Lung microvascular endothelial cell (primary cell): ENCODE measurements at places on chromosomes 3 and 15. TPM values are rescaled to one million over a fixed set of nuclear protein-coding genes. Genes with fewer than 3 reads are reported as not detected.

GRCh38 chr15:67174864-67175573 lies 79.4 kb downstream of the AAGAB start:
- peak; percentile 86 for DNase-seq

DNA sequence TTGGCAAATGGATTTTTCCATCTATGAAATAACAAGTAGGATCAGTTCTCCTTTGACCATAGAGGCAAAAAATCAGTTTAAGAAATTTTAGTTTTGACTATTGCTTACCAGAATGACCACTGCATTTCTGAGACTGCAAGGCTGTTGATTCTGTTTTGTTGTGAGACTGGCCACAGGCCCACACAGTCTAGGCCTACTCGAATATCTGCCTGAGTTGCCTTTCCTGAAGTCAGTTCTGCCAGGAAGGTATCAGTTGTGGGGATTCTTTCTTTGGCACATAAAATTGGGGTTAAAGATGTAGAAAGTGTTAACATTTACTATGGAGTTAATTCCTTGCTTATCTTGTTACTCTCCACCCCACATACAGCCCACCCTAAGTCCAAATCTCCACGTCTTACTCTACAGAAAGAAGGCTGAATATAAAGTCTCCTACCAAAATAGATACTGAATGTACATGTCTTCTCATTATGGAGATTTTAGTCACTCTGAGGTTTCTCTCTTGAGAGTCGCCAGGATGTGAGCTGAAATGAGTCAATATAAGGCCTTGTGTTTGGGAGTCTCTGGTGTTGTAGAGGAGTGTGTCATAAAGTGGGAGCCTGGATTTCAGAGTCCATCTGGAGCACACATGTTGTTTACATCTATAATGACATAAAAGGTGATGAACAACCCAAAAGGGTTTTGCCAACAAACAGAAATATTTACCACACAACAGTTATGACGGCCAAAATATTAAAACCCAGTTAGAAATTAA lies 45.0 kb upstream of the WWTR1 start:
- DNase-seq: no peak

DNA sequence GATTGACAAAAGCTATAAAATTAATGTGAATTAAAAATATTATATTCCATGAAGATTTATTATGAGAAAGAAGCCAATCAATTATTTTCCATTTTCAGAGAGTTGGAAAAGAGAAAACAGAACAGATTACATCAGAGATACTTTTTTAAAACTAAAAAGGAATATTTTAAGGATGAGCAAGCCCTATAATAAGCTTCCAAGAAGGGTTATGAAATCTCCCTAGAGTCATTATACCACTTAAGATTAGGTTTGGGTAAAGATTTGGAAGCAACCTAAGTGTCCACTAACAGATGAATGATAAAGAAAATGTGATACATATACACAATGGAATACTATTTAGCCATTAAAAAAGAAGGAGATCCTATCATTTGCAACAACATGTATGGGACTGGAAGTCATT lies 51.6 kb upstream of the FSIP1 start:
- DNase-seq: no peak

The AHSG gene
- not detected in 2 replicates for total RNA-seq

DNA sequence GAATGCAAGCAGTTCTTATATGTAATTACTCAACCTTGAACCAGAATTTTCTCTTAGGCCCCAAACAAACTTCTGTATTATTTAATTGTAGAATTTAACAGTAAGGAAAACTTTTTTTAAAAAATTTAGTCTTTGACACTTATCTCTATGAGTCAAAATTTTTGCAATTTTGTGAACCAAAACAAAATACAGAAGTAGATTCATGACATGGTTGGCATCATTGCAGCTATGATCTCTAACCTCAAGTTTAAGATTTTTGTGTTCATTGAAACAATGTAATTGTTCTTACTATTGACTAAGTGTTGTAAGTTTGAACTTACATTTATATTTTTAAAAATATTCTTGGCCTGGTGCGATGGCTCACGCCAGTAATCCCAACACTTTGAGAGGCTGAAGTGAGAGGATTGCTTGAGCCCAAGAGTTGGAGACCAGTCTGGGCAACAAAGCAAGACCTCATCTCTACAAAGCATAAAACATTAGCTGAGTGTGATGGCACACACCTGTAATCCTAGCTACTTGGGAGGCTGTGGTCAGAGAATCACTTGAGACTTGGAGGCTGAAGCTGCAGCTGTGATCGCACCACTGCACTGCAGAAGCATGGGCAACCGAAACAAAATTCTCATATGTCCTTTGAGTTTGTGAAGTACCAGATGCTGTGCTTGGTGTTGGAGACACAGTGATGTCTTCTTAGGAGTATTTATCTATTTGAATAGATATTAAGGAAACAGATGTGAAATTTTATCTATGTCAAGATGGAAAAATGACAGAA lies 39.7 kb downstream of the STT3B start:
- DNase-seq: no peak

The FSD2 gene
- total RNA-seq: not detected in 2 replicates

- DNase-seq: no peak
These were observed 3.0 kb upstream of the GCSAM start for GRCh38 chr3:112136046-112136445.
